ENCODE measurements at places on chromosomes 7 and 10. TPM values are rescaled to one million over a fixed set of nuclear protein-coding genes. Genes with fewer than 3 reads are reported as not detected.
A peak's percentile ranks its signal among the peaks of the same experiment; 100 is the strongest.

DNA sequence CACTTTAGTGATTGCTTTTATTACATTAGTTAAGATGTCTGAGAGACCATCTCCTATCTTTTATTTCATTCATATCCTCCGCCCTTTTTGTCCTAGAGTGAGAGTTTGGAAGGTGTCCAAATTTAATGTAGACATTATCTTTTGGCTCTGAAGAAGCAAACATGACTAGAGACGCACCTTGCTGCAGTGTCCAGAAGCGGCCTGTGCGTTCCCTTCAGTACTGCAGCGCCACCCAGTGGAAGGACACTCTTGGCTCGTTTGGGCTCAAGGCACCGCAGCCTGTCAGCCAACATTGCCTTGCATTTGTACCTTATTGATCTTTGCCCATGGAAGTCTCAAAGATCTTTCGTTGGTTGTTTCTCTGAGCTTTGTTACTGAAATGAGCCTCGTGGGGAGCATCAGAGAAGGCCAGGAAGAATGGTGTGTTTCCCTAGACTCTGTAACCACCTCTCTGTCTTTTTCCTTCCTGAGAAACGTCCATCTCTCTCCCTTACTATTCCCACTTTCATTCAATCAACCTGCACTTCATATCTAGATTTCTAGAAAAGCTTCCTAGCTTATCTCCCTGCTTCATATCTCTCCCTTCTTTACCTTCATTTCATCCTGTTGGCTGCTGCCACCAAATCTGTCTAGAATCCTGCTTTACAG is 10.4 kb upstream of the CLCN1 start:
- DNase-seq, result peak; percentile 36

DNA sequence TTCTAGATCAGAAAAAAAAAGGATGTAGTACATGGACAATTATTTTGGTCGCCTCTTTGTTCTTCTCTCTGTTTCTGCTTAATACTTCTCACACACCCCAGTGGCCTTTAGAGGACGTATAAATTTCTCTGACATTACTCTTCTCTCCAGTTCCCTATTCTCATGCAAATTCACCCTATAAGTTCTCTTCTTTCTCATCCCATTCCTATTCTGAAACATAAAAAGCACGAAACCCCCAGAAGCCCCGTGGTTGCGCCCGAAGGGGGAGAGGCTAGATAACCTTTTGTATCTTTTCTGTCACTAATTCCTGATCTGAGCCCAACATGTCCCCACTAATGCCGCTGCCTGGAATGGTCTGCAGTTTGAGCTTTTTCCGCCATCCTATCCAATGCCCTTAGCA is 136.9 kb downstream of the SKIDA1 start:
- no peak for DNase-seq

- no peak for DNase-seq
These were observed 87.1 kb downstream of the SAMD9 start for GRCh38 chr7:93030605-93031225.

- no peak for DNase-seq
These were observed 133.3 kb upstream of the PODXL start for GRCh38 chr7:131689662-131690234.

DNA sequence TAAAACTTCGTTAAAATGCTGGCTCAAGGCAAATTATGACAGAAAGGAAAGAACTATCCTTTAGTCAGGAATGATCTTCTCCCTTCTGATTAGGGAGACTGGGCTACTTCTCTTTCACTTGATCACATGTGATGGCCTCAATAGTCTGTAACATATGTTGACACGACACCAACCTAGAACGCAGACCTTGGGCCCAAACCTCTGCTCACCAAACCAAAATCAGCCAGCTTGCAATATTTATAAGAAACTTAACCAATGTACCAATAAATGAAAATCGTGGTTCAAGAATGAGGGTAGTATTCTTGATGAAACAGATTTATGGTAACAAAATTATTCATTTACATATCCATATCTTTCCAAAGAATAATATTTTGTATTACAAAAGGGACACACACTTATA is 361.6 kb downstream of the SORCS1 start:
- no peak for DNase-seq

DNA sequence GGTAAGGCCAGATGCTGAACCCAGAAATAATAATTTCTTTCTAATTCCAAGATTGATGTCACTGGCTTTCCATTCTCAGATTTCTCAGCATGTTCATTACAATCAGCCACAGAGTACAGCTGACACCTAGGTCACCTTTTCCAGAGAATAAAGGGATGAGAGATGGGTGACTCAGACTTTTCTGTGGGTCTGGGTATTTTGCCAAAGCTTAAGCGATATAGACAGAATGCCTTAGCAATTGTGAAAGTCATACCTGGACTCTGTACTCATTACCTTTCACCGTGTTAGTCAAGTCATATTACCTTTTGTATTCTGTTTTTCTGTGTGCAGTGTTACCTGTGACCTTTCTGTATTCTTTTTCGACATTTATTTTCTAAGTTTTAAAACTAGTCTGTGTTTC is 10.6 kb upstream of the PRTFDC1 start:
- DNase-seq, result peak; percentile 81

- no peak for DNase-seq
These were observed 12.2 kb downstream of the GPR26 start for GRCh38 chr10:123678376-123678775.

DNA sequence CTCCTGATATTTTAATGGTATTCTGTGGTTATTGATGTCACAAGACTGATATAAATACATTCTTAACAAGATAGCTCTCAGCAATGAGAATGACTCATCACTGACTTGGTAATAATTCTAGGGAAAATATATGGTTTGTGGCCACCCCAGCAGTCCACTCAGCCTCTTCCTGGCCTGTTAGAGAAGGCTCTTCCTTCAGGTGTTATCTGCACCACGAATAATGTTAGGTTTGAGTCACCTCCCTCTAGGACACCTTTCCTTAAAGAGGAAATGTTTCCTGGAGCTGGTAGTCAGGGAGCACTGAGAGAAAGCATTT is 163.3 kb downstream of the SVIL start:
- DNase-seq, result peak; percentile 79

- no peak for DNase-seq
These were observed 438.7 kb downstream of the LRMDA start for GRCh38 chr10:75870039-75870645.

DNA sequence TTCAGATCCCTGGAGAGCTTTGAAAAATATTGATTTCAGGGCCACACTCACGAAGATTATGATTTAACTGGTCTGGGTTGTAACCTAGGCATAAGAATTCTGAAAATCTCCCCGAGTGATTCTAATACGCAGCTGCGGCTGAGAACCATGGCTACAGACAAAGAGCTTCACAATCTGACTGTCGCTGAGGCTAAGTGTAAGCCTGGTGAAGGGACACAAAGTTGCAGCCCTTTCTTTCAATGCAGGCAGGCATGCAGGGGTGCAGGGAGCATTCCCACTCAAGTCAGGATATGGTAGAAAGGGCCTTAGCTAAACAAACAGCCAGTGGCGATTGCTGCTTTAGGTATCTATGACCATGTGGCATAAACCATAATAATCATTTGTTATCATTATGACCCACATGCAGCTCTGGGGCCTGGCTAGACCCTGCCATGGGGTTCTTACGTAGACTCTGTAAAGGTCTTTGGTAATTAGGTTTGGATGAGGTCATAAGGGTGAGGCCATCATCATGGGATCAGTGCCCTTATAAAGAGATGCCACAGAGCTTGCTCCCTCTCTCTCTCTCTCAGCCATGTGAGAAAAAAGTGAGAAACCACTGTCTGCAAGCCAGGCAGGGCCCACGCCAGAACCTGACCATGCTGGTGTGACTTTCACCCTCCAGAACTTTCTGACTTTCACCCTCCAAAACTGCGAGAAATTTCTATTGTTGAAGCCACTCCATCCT is 88.4 kb upstream of the LANCL2 start:
- no peak for DNase-seq

DNA sequence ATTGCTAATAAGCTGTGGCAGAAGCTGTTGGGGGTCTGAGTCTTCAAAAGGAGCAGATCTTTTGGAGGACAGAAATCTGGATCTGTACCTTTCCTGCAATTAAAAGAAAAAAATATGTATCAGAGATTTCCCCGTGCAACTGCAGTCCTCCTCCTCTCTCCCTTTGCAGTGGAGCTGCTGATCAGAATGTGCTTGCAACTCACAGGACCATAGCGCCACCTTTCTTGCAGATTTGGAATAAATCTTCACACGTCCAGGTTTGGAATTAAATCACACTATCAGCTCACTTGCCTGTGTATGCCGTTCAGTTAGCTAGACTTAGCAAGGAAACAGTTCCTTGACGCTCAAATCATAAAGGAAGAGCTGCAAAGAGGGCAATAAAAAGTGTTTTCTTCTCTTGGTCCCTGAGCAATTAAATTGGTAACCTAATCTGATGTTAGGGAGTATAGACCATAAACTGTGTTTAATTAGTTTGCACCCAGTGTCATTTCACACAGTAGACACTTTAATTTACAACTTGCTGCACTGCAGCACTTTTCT is 77.4 kb downstream of the PON1 start:
- peak; percentile 66 for DNase-seq

GRCh38 chr7:80060218-80060806 is 74.3 kb upstream of the GNAI1 start:
- peak; percentile 70 for DNase-seq

- no peak for DNase-seq
These were observed 86.2 kb downstream of the PLXDC2 start for GRCh38 chr10:19902456-19902855.

- peak; percentile 11 for DNase-seq
These were observed 15.4 kb downstream of the PTPRN2 start for GRCh38 chr7:158572000-158572828.

ITIH2 gene
- not detected for total RNA-seq

EVX1 gene
- total RNA-seq, result not detected

IKZF1 gene
- not detected for total RNA-seq

PVRIG gene
- not detected for total RNA-seq

LLCFC1 gene
- not detected for total RNA-seq

DGKI gene
- 0.12 TPM for total RNA-seq

TNPO3 gene
- total RNA-seq, result 48.1 TPM

PON1 gene
- total RNA-seq, result not detected

TSPAN33 gene
- 4.2 TPM for total RNA-seq

TRIM50 gene
- total RNA-seq, result not detected

PAPOLB gene
- not detected for total RNA-seq

TRIL gene
- total RNA-seq, result 0.44 TPM

TMEM178B gene
- total RNA-seq, result 1.6 TPM
